ENCODE measurements at places on chromosomes 12 and 14.

- no peak for DNase-seq
These were observed 51.9 kb upstream of the BBS10 start for GRCh38 chr12:76400136-76400535.

GRCh38 chr12:52121824-52122539 lies 42.5 kb downstream of the SMIM41 start:
- no peak for DNase-seq

- DNase-seq: no peak
These were observed 121.7 kb upstream of the CNOT2 start for GRCh38 chr12:70121562-70121961.

GRCh38 chr14:64598404-64598803 lies 48.6 kb downstream of the PPP1R36 start:
- no peak for DNase-seq

GRCh38 chr14:100864960-100865681 lies 38.4 kb downstream of the RTL1 start:
- DNase-seq: no peak

DNA sequence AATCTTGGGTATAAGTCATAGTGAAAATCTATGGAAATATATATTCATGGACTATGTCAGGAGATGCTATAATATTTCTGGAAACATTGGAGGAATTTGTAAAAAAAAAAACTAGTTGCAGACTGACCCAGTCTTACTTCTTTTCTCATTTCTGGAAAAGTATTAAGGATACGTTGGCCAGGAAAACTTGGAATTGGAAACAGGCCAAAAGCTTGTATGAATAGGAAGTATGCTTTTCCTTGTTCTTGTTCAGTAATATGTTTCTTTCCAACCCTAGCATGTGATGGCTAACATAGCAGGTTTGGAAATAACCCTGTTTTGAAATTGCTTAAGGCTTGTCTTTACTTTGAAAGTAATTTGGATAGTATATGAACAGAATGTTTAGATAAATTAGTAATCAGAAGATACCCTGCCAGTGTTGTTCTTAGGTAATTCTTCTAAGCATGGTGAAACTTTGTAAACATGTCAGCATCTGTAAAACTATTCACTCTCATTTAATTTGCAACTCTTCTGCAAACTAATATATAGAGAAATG lies 316.2 kb downstream of the NPAS3 start:
- DNase-seq: no peak

DNA sequence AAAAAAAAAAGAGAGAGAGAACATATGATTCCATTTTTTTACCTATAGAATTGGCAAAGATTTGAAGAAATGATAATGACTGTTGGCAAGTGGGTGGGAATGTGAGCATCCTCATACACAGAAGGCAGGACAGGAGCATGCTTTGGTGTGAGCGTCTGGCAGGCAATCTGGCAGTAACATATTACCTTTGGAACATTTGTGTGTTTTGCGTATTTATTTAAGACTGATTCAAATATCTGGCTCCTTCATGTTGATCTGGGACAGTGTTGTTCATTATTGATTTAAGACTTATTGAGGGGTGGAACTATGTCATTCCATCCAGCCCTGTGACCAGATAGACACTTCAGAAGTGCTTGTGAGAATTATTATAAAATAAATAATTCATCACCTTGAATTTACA lies 53.1 kb downstream of the PPP1R36 start:
- no peak for DNase-seq

GRCh38 chr14:104687601-104688504 lies 1.6 kb upstream of the INF2 start:
- no peak for DNase-seq

- no peak for DNase-seq
These were observed 38.0 kb downstream of the RIMBP2 start for GRCh38 chr12:130677957-130678558.

DNA sequence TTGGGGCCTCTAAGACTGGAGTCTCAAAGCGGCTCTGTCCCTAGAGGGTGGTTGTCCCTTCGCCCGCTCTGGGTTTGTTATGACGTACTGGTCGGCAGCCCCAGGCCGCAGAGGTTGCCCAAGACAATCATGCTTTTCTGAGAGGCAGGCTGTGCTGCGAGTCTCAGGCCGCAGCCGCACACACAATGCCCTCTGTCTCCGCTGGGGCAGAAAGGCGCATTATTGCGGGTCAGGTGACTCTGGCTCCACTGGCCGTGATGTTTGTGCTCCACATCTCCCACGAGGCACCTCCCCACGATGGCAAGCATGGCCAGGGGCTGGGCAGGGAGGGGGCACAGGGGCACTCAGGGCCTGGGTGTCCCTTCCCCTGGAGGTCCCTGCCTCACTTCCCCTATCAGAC lies 21.0 kb upstream of the PLEKHG3 start:
- DNase-seq: no peak

GRCh38 chr14:85224241-85224640 lies 305.7 kb upstream of the FLRT2 start:
- no peak for DNase-seq

DNA sequence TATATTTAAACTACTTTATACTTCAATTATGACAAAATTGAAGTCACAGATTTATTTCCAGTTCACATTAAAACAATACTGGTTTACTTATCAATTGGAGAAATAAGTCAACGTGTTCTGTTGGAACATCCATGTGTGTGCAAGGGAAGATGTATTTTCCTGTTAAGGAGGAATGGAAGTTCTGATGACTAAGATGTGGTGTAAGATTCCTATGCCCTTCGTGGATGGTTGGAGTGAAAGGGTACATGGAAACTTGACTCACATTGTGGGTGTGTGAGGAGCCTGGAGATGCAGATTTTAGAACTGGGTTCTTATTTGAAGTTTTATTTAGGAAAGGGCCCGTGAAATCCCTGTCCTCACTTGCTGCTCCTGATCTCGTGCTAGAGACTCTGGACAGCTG lies 95.3 kb downstream of the CATSPERB start:
- DNase-seq: peak; percentile 18

- DNase-seq: no peak
These were observed 306.0 kb downstream of the BCL11B start for GRCh38 chr14:98966016-98966415.

GRCh38 chr12:124709722-124710687 lies 142.6 kb upstream of the NCOR2 start:
- DNase-seq: no peak

DNA sequence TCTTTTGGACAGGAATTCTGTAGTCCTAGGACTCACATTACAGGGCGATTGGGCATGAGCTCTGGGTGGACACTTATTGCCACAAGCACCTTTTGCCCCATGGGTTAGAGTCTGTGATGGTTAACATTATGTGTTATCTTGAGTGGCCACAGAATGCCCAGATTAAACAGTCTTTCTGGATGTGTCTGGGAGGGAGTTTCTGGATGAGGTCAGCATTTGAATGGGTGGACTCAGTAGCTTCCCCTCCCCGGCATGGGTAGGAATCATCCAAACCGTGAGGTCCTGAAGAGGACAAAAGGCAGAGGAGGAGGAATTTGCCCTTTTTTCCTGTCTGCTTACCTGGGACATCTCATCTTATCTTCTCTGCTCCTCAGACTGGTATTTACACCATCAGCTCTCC lies 85.6 kb downstream of the BMP4 start:
- DNase-seq: no peak

DNA sequence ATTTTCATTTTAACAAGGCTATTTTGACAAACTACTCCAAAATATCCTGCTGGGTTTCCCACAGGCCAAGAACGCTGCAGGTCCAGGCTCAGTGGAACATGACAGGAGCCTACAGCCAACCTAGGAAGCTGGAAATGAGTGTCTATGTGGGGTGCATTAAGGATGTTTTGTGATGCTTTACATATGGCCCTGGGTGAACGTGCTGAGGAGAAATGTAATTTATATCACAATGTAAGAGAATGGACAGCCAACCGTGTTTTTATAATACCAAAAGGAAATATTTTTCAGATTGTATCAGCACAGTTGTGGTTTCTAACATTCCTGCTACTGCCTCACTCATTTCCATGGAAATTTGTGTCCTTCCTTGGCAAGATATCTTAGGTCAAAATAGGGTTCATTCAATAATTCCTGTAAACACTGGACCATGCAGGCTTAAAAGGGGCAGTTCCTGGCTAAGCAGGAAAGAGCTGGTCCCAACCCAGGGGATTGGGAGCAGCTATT lies 51.5 kb downstream of the ST8SIA1 start:
- DNase-seq: no peak

GRCh38 chr12:66244446-66244845 lies 55.4 kb downstream of the IRAK3 start:
- no peak for DNase-seq

GRCh38 chr14:93535537-93535936 lies 104.8 kb downstream of the UNC79 start:
- DNase-seq: no peak

- DNase-seq: no peak
These were observed 70.2 kb downstream of the IRF2BPL start for GRCh38 chr14:76958020-76958979.

- no peak for DNase-seq
These were observed 75.9 kb upstream of the FBRSL1 start for GRCh38 chr12:132413931-132414588.

DNA sequence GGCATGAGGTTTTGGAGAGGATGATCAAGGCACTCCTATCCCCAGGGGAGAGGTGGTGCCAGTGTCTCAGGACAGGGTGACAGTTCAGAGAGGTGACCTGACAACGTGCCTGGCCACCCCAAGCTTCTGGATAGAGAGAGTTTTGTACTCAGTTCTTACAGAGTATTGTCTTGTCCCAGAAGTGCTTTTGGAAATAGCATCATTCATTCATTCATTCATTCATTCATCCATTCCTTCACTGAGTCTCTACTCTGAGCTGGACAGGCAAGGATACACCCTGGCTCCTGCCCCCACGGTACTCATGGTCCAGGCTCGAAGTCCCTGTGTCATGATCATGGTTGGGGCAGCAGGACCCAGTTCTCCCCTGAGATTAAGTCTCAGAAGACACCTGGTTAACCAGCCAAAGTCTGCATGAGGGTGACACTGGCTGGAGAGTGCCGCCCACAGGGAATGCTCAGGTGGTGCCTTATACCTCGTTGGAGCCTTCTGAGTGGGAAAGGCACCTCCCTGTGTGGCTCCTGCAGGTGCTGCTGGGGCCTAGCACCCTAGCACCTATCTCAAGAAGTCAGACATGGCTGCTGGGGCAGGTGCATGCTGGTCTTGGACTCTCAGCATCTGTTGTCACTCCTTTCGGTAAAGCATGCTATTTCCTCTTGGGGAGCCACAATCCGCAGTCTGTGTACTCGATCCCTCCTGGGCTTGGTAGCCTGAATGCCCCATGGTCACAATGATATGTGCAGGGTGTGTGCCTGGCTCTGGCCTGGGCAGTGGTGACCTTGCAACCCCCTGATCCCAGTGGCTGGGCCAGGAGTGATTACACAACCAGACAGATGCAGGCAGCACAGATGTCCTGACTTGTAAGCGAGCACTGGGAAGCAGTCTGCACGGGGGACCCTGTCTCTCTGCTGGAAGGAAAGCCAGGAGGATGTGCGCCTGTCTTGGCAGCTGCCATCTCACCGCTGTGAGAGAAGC lies 57.8 kb downstream of the C14orf132 start:
- no peak for DNase-seq

DNA sequence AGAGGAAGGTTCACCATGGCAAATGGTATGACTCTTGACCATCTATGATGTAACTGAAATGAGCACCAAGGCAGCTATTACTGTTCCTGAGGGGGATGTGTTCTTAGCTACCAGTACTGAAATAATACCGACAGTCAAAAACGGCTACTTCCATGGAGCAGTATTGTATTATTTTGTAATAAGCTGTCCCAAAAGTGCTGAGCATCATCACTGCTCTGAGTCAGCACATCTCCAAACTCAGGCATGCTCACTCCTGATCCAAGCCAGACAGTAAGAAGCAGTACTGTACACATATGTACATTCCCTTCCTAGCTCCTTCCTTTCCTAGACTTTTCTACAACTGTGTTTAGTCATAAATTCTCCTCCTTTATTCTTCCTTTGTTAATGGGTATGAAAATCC lies 8.6 kb downstream of the VTI1B start:
- DNase-seq: no peak

- peak; percentile 67 for DNase-seq
These were observed 105.2 kb upstream of the ATF7IP start for GRCh38 chr12:14260011-14260993.

DNA sequence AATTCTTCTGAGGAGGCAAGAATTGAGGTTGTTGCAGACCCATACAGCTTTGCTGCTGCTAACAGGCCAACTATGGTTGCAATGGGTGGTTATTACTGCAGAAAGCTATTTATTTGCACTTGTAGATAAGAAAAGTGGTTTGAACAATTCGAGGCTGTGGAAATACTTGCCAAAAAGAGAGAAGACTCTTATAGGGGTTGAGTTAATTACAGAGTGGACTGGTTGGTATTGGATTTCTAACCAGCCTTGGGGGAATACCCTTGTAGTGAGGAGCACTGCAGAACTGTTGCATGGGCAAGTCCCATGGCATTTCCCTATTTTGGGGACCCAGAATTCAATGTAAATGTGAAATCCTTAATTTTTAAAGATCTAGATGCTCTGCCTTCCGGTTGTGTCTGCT lies 120.5 kb downstream of the KCNMB4 start:
- no peak for DNase-seq

DNA sequence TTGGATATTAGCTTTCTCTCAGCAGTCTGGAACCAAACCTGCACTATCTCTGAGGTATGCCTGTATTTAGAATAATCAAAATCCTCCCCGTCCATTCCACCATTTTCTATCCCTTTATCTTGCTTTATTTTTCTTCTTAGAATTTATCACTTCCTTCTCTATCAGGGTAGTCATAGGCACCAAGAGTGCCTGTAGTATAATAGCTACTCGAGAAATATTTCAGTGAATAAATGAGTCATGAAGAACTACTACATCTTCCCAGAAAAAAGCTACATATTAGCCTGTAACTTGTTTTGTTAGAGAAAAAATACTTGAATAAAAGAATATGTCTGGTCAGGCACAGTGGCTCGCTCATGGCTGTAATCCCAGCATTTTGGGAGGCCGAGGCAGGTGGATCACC lies 4.3 kb downstream of the SLC2A14 start:
- no peak for DNase-seq

GRCh38 chr14:91372671-91373495 lies 44.7 kb downstream of the CCDC88C start:
- DNase-seq: no peak

DNA sequence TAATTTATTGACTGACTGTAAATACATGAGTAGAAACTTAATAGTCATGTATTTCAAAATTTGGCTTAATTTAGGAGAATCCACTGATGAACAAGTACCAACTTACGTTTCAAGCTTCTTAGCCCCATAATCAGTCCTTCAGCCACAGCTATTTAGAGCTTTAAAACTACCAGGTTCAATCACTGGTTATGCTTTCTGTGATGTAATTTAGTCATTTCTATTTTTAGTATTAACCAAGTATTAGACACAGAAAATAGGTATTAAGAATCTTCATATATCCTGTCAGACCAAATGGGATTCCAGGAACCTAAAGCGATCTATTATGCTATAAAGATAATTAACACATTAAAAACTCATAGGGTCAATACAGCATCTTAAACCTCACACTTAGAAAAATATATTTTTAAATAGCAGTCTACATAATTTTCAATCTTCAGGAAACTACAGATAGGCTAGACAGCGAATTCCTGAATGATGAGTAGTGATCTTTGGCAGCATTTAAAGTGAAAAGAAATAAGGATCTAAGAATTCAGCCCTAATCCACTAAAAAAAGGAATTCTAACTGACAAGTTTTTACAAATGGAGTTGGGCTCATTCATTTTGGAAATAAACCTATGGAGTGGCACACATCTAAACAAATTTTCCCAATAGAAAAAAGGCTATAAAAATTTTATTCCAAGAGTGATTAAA lies 51.5 kb downstream of the ZC3H14 start:
- no peak for DNase-seq
